Central memory CD8-positive, alpha-beta T cell (primary cell): ENCODE measurements at places on chromosomes 6 and 20.

DNA sequence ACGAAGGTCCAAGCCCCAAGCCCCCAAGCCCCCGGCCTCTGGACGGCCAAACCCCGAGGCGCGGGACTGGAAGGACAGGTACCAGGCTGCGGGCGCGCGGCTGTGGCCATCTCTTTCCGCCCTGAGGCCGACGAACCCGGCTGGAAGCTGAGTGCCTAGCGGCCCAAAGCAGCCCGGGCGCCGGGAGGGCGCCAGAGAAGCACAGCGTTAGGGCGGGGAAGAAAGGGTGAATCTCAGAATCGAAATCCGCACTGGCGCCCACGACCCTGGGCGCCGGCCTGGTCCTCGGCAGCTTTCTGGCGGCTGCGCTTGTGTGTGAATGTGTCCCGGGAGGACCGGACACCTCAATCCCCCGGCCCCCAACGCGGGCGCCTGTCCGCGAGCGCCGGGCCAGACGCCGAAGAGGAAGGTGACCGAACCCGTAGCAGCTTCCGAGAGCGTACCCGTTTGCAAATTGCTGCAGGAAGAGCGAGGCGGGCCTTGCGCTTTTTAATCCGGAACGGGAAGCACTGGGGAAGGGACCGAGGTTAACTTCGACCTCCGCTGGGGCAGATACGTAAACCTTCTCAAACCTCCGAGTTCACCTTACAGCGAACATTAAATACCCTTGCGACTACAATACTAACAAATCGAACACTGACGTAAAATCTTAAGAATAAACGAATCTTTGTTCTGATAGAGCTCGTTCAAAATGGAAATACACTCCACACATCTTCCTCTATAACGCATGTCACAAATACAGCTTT lies 2.9 kb downstream of the NRN1 start:
- DNase-seq, result no peak

DNA sequence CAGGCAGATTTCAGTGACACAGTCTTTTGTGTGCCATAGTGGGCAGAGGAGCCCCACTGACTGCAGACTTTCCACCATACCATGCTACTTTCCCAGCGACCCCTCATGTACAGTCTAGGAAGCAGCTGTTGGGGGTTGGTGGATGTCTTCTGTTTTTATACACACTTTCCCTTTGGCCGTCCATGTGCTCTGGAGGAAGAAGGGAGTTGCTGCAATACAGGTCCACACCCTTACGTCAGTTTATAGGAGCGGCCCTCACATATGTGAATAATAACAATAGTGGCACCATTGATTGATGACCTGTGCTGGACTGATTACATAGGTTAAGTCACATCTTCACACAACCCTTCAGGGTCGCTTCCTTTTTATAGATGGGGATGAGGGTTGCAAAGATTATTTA lies 17.5 kb upstream of the CCN2 start:
- no peak for DNase-seq

GRCh38 chr6:131199568-131200272 lies 64.5 kb downstream of the AKAP7 start:
- peak; percentile 46 for DNase-seq

DNA sequence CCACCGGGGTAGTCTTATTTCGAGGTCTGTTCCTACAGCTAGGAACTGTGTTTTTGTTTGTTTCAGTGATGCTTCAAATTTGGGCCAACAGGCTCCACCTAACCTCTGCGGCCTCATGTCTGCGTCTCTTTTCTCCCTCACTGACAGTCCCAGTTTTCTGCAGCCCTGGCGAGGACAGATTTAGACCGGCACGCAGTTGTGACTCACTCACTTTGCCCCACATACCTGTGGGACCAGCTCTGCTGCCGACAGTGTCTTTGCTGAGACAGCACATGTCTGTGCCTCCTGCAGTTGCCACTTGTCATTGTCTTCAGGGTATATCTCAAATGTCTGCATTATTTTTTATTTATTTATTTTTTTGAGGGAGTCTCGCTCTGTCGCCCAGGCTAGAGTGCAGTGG lies 29.2 kb downstream of the OSBPL2 start:
- no peak for DNase-seq

DNA sequence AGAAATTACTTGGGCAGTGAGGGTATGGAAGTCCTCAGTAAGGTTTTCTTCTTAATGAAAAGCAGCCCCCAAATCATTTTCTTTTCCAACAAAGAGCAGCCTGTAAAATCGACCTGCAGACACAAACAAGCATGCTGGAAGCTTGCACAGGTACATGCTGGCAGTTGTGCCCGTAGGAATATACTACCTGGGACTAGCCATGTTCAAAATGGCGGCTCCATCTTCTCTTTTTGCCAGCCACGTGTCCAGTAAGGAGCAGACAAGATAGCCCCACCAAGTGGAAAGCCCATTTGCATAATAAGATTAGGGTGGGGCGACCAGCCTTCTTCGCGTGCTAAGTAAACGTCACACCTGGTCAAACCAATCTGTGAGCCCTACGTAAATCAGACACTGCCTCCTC lies 259.4 kb upstream of the AGPAT4 start:
- no peak for DNase-seq

DNA sequence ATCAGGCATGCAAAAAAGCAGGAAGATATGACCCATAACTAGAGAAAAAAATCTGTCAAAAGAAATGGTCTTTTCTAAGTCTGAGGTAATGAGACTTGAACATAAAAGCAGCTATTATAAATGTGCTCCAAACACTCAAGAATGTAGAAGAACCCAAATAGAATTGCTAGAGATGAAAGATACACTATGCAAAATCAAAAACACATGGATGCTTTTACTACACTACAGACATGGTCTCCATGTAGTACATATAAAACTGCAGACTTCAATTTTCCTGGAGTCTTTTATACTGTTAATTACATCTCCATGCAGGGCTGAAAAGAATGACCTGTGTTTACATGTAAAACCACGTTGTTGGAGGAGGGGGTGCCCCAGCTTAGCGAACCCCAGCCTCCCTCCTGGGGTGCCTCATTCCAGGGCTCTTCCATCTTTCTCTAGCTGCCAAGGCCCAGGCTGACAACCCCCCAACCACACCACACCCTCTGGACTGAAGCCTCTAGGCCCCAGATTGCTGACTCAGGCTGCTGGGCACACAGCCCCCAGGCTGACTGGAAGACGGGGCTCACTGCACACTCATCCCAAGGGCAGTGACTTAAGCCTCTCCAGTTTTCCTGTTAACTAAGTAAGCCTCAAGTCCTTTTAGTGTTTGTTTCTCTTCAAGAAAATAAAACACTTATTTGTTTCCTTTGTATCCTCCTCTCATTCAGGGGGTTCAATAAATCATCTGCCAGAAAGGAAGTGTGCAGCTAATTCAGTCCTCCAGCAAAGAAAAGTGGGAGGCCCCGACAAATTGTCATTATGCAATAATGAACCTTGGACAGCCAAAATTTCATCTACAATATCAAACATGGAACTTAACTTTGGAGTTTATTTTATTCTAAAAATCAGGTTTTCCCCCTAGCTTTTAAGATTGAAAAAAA lies 26.0 kb upstream of the PLAGL1 start:
- no peak for DNase-seq

DNA sequence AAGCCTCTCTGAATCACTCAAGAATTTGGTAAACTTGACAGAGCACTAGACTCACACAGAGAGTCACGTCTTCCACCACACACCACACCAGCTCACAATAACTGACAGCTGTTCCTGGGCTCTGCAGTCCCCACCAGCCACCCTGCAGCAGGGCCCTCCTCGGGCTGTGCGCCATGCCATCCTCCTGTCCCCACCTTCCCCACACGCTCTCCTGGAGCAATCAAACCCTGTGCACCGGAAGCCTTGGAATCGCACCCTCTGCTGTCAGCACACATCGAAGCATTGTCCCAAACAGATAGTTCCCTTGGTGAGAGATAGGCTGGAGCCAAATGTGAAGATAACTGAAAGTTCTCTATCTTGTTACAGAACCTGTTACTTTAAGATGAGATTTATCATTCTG lies 191.0 kb downstream of the TBXT start:
- no peak for DNase-seq

GRCh38 chr20:48807586-48808381 lies 20.0 kb downstream of the PREX1 start:
- no peak for DNase-seq

DNA sequence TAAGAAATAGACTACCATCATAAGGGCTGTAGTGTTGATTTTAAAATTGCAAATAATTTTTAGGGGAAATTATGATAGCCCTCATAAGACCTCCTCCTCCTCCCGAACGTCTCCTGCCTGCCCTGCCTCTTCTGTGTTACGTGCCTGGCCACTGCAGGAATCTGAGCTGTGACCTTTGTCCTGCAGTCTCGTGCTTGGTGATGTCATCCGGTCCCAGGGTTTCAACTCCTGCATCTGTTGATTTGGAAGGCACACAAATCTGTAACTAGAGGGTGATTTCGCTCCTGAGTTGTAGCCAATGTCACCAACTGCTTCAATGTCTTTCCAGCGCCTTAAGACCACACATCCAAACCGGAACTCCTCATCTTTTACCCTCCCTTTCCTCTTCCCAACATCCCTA lies 163.2 kb downstream of the AIG1 start:
- DNase-seq, result no peak

DNA sequence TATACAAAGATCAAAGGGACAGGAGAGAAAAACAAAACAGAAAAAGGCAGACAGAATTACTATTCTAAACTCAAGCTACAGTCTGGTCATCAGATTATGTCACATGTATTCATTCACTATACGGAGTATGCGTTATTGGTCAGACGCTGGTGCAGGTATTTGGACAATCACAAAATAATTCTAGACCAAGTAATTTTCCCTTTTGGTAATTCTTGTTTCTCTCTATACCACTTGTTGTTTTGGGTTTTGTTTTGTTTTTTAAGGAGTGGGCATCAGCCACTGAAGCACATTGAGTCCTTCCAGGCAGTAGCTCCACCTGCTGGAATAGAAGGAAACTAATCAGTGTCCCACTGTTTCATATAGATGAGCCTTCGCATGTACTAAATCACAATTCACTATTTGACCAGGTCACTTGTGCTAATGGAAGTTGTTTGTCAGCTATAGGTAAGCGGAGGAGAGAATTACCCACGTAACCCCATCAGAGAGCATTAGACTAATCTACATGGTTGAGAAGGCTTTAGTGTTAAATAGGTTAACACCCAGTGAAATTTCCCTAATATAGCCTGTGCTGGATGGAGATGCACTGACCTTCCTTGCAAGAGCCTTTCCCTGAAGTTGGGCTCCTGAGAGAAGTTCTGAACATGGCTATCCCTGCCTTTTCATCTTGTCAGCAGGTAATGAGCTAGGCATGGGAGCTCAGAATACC lies 77.9 kb downstream of the TNFAIP3 start:
- no peak for DNase-seq

GRCh38 chr20:36474563-36474962 lies 66.8 kb upstream of the MYL9 start:
- DNase-seq, result no peak

GRCh38 chr20:64216036-64216435 lies 39.5 kb upstream of the PCMTD2 start:
- no peak for DNase-seq

DNA sequence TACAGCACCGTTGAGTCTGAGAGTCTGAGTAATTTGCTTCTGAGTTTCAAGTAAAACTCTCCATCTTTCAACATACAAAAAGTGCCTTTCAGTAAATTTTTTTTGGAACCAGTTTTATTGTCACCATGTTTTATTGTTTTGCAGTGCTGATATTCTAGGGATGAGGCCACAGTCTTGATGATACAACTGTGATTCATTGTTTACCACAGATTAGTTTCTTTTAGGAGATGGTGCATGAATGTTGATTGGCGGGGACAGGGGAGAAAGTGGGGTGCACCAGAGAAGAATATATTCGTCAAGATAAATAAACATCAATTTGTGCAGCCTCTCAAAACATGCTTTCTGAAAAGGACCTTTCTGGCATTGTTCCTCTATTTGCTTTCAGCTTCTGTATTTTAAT lies 109.0 kb downstream of the MCHR2 start:
- no peak for DNase-seq

GRCh38 chr6:137870744-137871247 lies 3.7 kb downstream of the TNFAIP3 start:
- DNase-seq, result peak; percentile 60

DNA sequence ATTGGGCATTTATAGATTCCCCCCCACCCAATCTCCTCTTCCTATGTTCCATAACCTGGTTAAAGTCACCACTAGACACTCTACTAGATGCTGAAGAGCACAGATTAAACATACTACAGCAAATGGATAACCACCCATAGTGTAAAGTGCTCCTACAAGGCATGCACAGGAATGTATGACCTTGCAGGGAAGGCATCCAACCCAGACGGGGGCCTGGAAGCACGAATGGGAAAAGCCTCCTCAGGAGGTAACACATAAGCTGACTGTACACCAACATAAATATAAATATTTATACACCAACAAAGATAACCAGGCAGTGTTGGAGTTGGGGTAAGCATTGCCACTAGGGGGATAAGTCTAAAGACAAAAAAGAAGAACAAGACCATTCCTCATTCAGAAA lies 691.7 kb downstream of the GRIK2 start:
- DNase-seq, result no peak

DNA sequence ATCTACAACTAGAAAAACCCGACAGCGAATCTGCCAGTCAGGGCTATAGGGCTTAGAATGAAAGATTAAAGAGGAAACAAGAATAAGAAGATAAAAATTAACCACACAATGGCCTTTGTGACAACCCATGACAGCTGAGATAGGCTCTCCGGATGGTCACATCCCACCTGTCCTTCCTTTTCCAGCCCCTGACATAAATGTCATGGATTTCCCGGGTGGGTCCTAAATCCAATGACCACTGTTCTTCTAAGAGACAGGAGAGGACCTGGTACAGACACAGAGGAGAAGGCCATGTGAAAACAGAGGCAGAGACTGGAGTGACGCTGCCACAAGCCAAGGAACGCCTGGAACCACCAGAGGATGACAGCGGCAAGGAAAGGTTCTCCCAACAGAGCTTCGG lies 41.8 kb downstream of the ATXN1 start:
- DNase-seq, result no peak

DNA sequence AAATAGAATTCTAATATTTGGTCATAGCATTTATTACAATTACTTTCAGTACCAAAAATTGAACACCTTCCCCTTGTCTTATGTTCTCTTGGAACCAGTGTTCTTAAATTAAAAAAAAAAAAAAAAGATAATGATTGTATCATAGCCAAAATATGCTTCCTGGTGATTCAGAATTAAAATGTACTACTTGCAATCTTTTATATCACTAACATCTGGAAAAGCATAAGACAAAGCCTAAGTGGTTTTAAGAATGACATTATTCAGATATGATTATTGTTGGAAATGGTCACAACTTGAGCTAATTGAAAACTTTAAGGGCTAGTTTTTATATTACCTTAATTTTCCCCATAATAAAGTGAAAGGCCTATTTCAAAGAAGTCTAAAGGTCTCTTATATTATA lies 493.3 kb upstream of the MARCKS start:
- DNase-seq, result no peak

GRCh38 chr20:38863024-38863851 lies 57.7 kb downstream of the PPP1R16B start:
- no peak for DNase-seq
